ENCODE measurements at places on chromosomes 7 and 10.

DNA sequence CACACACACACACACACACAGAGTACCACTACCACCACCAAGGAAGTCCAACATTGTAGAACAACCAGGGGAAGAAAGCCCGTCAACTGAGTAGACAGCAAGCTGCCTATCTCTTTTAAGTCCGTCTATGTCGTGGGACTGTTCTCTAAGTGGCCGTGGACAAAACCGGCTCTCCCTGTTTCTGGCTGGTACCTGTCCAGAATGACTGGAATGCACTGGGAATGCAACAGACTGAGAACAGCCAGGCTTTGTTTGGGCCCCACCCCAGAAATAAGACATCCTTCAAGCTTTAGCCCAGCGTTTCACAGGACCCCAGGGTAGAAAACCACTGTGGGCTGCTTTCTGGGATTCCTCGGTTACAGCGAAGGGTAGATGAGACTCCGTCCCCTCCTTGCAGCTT, 203.6 kb downstream of the TCERG1L start:
- DNase-seq: no peak

DNA sequence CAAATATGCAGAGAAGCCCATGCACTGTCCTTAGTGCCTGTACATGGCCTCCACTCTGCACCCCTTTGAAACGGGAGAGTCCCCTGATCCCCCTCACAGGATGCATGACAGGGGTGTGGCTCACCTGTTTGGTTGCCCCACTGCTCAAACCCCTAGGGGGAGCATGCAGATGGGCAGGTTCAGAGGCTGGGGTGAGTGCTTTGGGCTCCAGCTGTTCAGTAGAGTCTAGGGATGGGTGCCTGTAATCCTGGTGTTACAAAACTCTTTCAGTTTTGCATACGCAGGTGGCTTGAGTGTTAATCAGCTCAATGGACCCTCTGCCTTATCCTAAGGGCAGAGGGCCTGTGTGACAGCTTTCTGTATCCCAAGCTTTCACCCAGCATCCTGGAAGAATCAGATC, 7.8 kb upstream of the SFTPA1 start:
- DNase-seq: no peak

DNA sequence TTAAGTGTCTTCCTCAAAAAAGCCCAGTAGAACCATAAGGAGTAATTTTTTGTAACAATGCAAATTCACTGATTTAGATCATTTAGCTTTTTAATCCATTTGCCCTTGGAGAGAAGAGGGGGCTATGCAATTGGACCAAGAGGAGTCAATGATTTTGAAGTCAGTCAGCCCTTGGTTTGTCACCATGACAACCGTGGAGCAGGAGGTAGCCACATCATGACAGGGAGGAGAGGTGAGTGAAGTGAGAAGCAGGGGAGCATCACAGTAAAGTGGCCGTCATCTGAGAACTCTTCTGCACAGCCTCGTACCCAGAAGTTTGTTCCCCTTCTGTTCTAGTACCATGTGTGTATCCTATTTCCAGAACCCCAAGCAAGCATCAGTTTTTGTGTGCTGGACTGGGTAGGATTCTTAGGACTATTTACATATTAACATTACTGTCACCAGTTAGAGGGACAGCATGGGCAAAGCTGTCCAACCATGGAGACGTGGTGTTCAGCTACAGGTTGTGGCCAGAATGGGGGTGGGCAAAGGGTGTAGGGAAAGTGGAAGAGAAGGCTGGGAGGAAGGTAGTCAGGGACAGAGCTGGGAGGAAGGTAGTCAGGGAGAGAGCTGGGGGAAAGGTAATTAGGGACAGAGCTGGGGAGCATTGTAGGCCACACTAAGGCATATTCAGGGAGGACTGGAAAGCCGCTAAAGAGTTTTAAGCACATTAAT, 13.1 kb downstream of the UBE3C start:
- no peak for DNase-seq

DNA sequence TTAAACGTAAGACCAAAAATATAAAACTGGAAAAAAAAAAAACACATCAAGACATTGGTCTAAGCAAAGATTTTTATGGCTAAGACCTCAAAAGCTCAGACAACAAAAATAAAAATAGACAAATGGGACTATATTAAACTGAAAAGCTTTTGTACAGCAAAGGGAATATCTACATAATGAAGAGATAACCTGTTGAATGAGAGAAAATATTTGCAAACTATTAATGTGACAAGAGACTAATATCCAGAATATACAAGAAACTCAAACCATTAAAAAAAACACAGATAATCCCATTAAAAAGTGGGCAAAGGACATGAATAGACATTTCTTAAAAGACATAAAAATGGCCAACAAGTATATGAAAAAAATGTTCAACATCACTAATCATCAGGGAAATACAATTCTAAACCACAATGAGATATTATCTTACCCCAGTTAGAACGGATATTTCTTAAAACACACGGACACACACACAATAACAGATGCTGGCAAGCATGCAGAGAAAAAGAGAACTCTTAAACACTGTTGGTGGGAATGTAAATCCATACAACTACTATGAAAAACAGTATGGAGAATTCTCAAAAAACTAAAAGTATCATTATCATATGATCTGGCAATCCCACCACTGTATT, 28.8 kb downstream of the CNOT4 start:
- DNase-seq: no peak

DNA sequence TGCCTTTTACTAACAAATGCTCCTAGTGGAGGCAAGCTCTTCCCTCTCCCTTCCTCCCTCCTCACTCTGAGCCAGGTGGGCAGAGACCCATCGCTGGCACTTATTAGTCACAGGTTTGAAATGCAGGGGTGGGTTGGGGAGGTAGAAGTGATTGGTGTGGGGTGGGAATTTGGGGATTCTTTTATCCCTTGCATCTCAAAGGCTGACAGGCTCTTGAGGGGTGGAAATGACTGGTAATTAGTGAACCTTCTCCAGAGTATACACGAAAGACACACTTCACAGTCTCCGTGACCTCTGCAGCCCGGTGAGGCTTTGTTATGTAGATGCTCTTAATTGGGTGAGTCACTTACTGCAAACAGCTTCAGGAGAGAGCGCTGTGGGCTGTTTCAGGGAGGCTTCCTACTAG, 13.9 kb upstream of the LRMDA start:
- no peak for DNase-seq

DNA sequence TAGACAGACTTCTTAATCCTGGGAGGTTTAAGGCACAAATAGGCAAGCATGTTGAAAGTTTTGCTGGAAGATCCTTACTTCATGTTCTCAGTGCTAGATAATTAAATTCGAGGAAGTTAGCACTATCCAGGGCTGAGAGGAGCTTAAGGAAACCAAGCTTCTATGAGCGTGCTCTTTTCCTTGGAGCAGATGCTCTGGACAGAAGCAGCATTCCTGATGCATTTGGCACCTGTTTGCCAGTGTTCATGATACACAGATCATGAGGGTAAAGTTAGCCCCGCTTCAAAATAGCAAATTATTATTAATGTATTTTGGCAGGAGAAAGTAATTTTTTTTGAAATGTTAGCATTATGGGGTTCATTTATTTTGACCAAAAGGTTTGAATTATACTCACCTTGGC, 9.4 kb downstream of the HDAC9 start:
- no peak for DNase-seq

- DNase-seq: no peak
Measured at GRCh38 chr10:114173603-114173920, 441 bp downstream of the CCDC186 start.

GRCh38 chr10:99908512-99908911, 101.2 kb downstream of the DNMBP start:
- no peak for DNase-seq

- no peak for DNase-seq
Measured at GRCh38 chr7:12320987-12321647, 82.5 kb downstream of the VWDE start.

GRCh38 chr7:139855498-139856270, 26.6 kb downstream of the TBXAS1 start:
- DNase-seq: no peak

- DNase-seq: no peak
Measured at GRCh38 chr10:79420974-79421688, 24.3 kb downstream of the ZCCHC24 start.

DNA sequence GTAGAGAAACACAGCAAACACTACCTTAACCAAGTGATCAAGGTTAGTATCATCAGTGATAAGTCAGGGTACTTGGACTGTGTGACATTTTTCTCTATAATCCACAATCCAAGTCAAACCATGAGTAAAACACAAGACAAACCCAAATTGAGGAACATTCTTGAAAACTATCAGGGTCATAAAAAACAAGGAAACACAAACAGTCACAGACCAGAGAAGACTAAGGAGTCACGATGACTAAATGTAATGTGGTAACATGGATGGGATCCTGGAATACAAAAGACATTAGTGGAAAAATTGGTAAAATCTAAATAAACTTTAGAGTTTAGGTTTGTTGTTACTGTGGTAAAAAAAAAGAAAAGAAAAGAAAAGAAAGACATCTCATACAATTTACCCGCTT, 103.8 kb downstream of the ARMH3 start:
- DNase-seq: no peak

DNA sequence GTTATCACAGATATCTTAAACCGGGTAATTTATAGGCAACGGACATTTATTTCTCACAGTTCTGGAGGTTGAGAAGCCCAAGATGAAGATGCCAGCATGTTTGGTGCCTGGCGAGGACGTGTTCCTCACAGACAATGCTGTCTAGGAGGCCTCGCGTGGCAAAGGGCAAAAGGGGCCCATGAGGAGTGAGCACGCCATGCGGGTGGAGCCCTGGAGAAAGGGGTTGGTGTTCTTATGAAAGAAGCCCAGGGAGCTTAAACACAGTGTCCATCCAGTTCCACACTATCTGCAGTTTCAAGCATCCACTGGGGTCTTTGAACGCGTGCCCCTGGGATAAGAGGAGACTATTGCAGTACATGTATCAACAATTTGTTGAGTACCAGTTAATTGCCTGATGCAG, 51.4 kb downstream of the CXCL12 start:
- no peak for DNase-seq

GRCh38 chr7:141430455-141431139, 120.6 kb upstream of the AGK start:
- peak; percentile 38 for DNase-seq

GRCh38 chr7:138036135-138036534, 34.2 kb upstream of the CREB3L2 start:
- no peak for DNase-seq

GRCh38 chr10:91931526-91932190, 8.1 kb downstream of the BTAF1 start:
- DNase-seq: no peak

GRCh38 chr10:3090914-3091787, 23.8 kb downstream of the PFKP start:
- DNase-seq: peak; percentile 27

DNA sequence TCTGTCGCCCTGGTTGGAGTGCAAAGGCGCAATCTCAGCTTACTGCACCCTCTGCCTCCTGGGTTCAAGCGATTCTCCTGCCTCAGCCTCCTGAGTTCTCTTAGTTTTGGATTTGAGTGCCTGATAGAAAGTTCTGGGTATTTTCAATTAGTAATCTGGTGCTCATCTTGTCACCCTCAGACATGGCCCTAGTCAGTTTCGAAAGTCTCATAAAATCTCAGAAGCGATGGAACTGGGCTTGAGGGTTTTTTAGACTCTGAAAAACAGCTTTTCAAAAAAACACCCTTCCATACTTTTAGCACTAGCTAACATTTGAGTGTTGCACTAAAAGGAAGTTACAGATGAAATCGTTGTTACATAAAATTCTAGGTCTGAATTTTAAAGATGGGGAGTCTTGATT, 9.4 kb upstream of the PIP4K2A start:
- DNase-seq: no peak

DNA sequence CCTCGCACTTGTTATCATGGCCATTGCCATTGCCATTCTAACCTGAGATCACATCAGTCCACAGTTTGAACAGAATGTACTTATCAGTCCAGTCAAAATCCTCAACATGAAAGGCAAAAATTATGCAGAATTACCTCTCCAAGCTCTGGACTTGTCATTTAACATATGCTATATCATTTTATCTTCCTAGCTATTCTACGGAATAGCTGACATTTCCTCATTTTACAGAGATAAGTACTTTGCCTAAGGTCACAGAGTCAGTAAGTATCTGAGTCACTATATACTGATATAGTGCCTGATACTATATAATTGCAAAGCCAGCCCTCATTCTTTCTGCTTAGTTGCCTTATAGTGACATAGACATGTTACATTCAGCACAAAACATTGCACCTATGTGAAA, 456.9 kb upstream of the GHITM start:
- DNase-seq: no peak

DNA sequence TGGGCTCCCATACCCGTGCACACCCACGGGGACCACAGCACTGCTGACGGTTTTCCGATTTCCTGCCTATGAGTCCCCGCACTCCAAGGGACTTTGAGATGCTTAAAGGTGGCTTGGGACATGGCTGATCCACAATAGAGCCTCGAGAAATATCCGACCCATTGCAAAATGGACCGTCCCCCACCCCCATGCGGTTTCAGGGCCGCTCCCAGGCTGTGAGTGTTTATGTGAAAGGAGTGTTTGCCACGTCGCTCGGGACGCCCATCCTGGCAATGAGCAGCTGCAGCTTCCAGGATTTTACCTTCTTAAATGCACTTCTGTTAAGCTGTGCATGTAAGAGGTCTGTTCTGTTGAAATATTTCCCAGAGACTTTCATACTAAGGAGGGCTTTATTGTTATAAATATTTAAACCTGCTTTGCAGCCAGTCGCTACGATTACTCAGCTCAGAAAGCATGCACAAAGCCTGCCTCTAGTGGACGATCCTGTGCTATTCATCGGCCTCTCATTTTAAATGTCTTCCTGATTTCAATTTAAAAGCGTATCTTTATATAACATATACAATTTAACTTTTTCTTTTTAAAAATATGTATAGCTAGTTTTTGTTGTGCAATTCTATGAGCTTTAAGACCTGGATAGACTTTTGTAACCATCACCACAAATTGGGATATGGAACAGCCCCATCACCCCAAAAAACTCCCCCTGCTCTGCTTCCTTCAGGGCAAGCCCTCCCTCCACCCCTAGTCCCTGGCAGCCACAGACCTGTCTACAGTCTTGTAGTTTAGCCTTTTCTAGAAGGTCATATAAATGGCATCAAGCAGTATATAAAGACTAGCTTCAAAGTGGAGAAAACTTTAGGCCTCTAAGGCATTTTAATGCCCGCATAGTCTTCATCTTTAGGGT, 418.3 kb downstream of the PAXIP1 start:
- DNase-seq: no peak

GRCh38 chr10:117603726-117604125, 61.2 kb downstream of the EMX2 start:
- DNase-seq: no peak

- no peak for DNase-seq
Measured at GRCh38 chr7:155416646-155417380, 41.1 kb upstream of the EN2 start.

DNA sequence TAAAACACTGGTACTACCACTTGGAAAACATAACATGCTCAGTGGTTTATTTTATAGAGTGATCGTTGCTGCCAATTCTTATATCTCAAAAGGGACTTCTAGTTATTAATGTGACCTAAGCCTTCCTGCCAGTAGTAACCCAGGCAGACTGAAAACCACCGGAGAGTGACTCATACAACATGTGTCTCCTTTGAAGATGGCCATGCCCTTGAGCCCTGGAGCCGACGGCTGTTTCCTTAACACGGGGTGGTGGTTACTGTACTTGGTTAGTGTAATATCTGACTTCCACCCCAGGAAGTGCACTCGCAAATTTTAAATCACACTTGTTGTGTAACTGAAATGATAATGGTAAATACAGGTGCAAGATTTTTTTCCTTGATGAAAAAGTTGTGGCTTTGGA, 30.5 kb downstream of the JAKMIP3 start:
- no peak for DNase-seq

GRCh38 chr10:113890769-113891168, 36.3 kb downstream of the NHLRC2 start:
- DNase-seq: no peak

Measured in NCI-H1092 (cell line).